CD4-positive, alpha-beta T cell treated with Interleukin-2 at 100 ng/mL for 4 hours (primary cell): ENCODE measurements at places on chromosomes 13 and 19.

- DNase-seq, result peak; percentile 87
Measured at GRCh38 chr19:10505583-10506229, 2.5 kb upstream of the KEAP1 start.

DNA sequence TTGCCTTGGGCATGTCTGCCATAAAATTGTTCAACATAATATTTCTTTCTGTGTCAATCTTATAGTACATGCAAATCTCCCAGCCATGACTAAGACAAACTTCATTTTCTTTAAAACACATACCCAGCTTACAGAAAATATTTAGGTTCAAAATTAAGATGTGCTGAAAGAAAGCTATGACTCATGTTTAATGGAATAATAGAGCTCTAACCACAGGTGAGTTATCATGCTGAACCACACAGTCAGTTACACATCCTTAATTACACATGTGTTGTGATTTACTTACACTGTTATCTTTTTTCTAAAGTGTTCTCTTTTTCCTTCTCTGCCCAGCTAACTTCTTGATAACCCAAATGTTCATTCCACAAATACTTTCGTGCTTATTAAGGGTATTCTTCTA lies 1831.2 kb downstream of the OLFM4 start:
- no peak for DNase-seq

DNA sequence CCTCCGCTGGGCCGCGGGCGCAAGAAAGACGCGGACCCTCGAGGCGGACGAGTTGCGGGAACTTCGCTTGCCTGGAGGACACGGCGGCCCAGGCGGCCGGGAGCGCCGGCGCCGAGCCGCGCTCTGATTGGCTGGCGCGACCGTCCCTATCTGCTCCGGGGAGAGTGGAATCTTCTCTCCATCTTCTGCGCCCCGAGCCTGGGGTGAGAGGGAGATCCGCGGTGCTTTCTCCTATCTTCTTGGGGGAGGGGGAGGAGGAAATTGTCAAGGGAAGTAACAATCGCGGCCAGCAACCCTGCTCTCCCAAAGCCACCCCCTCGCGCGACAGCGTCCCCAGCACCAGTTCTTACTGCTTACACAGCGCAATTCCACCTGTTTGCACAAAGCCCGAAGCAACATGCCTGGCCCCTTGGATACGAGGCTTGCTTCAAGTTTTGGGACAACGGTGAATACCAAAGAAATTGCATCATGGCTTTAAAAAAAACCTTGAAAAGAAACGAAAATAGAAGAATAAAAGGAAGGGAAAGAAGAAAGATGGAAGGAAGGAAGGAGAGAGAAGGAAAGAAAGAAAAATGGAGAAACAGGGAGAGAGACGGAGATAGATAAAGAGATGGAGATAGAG lies 4.8 kb downstream of the SOX21 start:
- DNase-seq, result no peak

GRCh38 chr13:29810898-29811297 lies 39.5 kb downstream of the UBL3 start:
- DNase-seq, result no peak

DNA sequence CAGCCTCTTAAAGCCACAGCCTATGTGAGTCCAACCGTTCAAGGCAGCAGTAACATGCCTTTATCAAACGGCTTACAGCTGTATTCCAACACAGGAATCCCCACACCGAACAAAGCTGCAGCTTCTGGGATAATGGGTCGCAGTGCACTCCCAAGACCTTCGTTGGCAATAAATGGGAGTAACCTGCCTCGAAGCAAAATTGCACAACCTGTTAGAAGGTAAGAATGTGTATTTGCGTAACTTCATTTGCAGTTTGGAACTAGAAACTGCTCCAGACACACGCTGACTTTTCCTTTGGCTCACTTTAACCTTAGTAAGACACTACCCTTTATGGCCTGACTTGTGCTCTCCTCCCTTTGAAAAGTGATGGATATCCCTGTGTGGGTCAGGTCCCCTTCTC lies 63.4 kb downstream of the SLAIN1 start:
- DNase-seq, result no peak

DNA sequence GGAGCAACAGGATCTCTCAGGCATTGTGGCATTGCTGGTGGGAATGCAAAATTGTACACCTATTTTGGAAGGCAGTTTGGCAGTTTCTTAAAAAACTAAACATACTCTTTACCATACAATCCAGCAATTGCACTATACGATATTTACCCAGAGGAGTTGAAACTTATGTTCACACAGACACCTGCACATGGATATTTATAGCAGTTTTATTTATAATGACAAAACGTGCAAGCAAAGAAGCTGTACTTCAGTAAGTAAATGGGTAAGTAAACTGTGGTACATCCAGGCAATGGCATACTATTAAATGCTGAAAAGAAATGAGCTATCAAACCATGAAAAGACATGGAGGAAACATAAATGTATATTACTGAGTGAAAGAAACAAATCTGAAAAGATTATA lies 71.6 kb upstream of the UBAC2 start:
- DNase-seq, result no peak

DNA sequence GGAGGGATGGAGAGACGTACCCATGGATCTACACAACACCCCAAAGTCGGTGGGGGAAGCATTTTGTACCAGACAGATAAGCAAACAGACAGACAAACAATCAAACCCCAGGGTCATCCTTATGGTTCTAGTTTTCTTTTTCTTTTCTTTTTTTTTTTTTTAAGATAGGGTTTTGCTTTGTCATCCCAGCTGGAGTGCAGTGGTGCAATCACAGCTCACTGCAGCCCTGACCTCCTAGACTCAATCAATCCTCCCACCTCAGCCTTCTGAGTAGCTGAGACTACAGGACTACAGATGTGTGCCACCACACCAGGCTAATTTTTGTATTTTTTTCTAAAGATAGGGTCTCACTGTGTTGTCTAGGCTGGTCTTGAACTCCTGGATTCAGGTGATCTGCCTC lies 17.9 kb upstream of the FBL start:
- DNase-seq, result no peak

- DNase-seq, result no peak
Measured at GRCh38 chr19:18377026-18377425, 8.9 kb upstream of the GDF15 start.

- no peak for DNase-seq
Measured at GRCh38 chr13:111949311-111949710, 117.6 kb upstream of the SOX1 start.

DNA sequence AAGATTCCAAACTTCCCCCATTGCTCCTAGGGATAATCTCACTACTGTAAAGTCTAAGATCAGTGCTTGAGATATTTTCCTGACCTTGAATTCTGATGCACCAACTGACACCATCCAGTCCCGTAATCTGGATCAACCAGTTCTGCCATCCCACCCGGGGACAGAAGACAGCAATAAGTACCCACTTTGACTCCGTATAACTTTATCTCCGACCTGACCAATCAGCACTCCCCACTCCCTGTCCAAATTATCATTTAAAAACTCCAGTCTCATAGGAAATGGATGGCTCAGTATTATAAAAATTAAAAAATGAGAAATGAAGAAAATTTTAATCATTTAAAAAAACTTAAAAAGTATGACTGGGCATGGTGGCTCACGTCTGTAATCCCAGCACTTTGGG lies 61.4 kb upstream of the ABCC4 start:
- no peak for DNase-seq

DNA sequence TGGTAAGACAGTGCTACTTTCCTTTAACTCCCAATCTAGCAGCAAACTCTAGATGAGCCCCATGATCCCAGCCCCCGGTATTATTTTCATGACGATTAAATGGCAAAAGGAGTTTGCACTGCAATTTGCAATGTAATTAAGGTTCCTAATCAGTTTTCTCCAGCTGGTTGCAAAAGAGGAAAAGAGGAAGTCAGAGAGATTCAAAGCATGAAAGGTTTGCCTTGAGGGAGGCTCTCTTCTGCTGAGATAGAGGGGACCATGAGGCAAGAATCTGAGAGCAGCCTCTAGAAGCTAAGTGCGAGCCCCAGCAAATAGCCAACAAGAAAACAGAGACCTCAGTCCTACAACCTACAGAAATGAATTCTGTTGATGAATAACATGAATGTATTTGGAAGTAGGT lies 527.1 kb downstream of the UQCRFS1 start:
- no peak for DNase-seq

DNA sequence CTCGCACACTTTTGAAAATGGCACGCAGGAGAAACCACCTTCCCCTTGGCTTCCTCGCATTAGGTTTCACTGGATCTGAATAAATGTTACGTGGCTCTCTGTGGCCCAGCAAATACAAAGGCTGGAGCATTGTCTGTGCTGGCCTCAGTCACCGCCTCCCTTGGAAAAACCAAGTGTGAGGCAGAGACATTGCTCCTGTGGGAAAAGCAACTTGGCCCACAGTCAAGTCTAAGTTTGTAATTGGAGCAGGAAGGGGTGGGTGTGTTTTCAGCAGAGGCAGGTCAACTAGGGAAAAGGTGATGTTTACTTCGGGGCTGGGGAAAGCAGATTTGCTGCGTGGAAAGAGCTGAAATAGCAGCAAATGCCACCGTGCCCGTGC lies 101.6 kb downstream of the IRS2 start:
- DNase-seq, result no peak

DNA sequence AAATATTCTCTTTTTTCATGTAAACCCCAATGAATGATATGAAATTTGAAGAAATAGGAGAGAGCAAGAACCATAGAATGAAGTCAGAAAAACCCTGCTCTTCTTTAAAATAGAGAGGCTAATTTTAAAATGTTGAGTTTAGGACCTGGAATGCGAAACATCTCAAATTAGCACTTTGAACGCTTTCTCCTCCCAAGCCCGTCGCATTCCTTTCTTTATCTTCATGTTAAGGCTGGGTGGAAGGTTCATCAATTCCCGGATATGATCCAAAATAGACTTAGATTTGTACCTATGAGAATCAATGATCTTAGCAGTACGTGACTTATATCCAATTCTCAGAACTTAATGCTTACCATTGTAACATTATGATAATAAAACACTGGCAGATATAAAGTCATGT lies 24.1 kb upstream of the LGALS16 start:
- no peak for DNase-seq

GRCh38 chr13:25447396-25447795 lies 75.6 kb downstream of the ATP8A2 start:
- DNase-seq, result no peak

DNA sequence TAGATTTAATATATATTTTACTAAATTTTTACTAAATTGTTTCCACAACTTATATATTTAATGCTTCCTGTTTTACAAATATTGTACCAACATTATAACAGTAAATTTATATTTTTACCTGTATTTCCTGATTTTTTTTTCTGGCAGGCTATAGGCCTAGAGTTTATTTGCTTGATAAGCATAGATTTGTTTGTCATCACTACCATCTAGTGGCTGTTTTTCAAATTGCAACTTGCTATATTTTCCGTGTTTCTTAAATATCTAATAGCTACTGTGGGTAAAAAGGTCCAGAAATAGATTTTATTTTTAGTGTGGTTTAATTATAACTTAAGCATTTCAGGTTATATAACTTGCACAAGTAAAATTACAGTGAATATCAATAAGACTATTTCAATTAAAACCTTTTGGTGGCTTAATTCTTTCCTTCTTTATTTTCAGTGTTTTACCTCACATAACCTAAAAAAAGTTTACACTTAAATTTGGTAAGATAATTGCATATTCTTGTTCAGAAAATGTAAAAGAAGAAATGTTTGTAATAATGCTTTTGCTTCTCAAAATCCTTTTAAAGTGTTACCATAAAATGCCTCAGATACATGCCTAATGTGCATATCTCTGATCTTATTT lies 60.6 kb downstream of the NDFIP2 start:
- peak; percentile 79 for DNase-seq

DNA sequence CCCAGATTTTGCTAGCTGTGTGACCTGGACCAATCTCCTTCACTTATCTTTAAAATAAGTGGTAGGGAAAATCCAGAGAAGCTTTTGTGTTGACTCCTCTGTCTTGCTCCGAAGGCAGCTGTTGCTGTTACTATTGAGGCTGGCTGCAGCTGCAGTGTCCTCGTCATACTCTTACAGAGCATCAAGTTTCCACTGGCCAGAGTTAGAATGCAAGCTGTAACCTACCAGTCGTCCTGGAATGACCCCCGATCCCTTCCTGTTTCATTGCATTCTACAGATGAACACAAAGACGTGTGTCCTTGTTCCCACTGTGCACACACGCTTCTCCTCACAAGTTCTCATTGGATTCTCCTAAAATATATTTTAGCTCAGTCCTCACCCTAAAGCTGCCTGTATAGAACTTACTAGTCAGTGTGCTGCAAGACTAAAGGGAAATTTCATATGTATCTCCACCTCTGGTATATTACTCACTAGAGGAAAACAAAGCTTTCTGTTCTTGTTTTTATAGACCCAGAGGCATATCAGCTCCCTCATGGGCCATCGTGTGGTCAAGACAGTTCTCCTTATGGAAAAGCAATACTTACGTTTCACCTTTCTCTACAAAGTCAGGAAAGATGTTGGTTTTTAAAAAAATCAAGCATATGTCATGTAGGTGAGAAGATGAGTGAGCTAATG lies 589.8 kb downstream of the LMO7 start:
- DNase-seq, result no peak

GRCh38 chr13:23380534-23380933 lies 53.0 kb downstream of the SACS start:
- no peak for DNase-seq

GRCh38 chr13:103876571-103876970 lies 810.4 kb upstream of the SLC10A2 start:
- DNase-seq, result no peak

DNA sequence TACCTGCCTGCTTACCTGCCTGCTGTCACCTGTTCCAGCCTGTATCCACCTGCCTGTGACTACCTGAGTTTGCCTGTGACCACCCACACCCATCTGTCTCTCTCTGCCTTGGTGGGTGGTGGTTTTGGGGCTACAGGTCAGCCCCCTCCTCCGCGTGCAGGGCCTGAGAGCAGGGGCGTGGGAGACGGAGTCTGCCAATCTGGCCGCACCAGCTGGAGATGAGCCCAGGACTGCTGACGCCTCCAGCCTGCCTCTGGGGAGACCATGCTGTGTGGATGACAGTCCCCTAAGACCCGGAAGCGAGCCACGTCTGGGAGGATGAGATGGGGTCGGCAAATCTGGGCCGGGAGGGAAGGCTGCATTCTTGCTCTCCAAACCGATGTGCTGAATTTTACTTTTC lies 15.9 kb upstream of the KCTD15 start:
- DNase-seq, result no peak

GRCh38 chr13:98990701-98991100 lies 12.8 kb upstream of the DOCK9 start:
- DNase-seq, result no peak

GRCh38 chr13:27559719-27560118 lies 60.6 kb downstream of the LNX2 start:
- peak; percentile 35 for DNase-seq

GRCh38 chr13:57582032-57582431 lies 49.5 kb upstream of the PCDH17 start:
- no peak for DNase-seq

- DNase-seq, result no peak
Measured at GRCh38 chr19:37964109-37964508, 57.1 kb downstream of the SIPA1L3 start.

DNA sequence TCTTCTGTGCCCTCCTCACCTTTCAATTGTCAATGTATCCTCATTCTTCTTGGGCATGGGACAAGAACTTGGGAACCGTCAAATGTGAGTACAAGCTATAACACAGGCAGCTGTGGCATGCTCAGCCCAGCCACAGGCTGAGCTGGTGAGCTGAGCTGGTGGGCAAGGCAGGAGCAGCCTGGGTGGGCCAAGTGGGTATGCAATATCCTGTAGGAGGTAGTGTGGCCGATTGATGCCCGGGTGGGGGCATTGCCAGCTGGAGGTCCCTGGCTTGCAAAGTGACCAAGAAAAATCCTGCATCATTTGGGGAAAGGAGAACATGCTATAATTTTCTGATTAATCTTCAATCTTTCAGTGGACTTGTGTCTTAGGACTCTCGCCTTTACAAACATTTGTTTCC lies 507.2 kb upstream of the SLC10A2 start:
- DNase-seq, result no peak
